ENCODE measurements at places on chromosomes 11 and 22. TPM values are rescaled to one million over a fixed set of nuclear protein-coding genes. Genes with fewer than 3 reads are reported as not detected.

The OR10A6 gene
- total RNA-seq = not detected

GRCh38 chr11:64843686-64844329 lies 645 bp downstream of the CDC42BPG start:
- no peak for DNase-seq

- DNase-seq = no peak
These were observed 56.0 kb downstream of the CTTN start for GRCh38 chr11:70454197-70454767.

- DNase-seq = peak; percentile 69
These were observed 74.5 kb upstream of the PICALM start for GRCh38 chr11:86143087-86144030.

DNA sequence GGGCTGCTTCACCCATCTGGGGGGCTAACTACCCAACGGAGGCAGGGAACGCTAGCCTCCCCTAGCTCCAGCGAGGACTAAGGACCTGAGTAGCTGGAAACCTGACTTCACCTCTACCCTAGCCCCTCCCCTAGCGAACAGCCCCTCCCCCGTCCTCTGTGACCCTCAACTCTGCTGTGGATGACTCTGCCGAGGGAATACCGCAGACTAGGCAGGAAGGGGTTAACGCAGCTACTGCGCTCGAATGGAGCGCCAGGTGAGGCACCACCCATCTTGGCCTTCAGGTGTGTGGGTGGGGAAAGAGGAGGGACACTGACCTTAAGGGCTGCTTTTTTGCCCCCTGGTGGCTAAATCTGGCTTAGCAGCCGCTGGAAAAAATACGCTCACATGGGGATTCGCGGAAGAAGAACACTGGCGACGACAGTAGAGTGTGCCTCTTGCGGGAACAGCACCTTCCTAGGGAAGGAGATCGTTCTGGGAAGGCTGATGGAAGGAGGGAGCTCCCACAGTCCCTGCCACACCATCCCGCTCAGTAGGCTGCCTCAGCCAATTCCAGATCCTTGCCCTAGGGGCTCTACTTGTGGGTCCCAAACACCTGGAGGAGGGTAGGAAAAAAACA lies 4.5 kb upstream of the BCL9L start:
- no peak for DNase-seq

GRCh38 chr11:78952890-78953289 lies 378.2 kb upstream of the NARS2 start:
- DNase-seq = no peak

The ATG13 gene
- total RNA-seq = 39.4 TPM
